ENCODE measurements at places on chromosomes 5 and 9.

DNA sequence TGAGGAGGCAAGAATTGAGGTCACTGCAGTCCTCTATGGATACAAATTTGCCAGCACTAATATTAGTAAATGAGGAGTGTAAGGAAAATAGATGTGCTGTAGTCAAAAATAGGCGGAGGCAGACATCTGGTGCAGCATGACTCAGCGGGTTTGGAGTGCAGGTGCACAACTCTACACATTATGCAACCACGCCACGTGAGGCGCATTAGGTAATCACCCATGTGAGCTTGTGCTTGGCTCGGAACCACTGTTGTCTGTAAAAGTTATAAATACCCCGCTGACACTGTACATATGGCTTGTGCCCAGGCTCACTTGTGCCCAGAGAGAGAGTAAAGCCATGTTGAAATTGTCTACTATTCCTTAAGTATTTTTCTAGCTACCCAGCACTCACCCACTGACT is 623.5 kb upstream of the NUDT12 start:
- DNase-seq = no peak

- no peak for DNase-seq
Observed at GRCh38 chr9:12759761-12760160, 15.1 kb upstream of the LURAP1L start.

GRCh38 chr9:120603591-120603990 is 23.6 kb upstream of the CDK5RAP2 start:
- DNase-seq = no peak

DNA sequence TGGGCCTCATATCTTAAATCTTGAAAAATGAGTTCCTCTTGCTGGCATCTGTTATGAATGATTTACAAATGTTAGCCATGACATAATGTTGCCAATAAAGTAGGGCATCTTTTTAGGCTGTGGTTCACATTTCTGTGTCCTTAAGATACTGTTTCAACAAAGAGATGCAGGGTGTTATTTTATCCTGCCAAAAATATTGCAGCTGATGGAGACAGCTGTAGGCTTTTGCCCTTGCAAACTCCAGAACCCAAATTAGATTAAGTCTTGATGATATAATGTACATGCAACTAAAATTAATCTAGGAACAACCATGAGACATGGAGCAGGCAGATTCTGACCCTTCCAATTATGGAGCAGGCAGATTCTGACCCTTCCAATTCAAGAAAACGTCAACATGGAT is 228.2 kb upstream of the GRIN3A start:
- no peak for DNase-seq

- DNase-seq = no peak
Observed at GRCh38 chr5:39433848-39434247, 9.1 kb upstream of the DAB2 start.

DNA sequence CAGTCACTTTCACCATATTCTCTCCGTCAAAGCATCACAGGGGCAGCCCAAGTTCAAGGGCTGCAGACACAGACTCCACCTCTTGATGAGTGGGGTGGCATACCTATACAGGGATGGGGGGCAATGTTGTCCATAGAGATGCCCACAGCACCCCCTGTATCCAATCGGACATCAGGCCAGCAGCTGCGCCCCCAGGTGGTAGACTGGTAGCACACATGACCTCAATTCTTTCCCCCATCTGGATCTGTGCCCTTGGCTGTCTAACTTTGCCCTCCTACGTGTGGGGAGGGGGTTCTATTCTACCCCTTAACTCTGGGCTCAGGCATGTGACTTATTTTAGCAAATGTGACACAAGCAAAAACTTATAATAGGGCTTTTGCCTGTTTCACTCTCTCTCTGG is 84.0 kb upstream of the SLC25A48 start:
- DNase-seq = no peak

DNA sequence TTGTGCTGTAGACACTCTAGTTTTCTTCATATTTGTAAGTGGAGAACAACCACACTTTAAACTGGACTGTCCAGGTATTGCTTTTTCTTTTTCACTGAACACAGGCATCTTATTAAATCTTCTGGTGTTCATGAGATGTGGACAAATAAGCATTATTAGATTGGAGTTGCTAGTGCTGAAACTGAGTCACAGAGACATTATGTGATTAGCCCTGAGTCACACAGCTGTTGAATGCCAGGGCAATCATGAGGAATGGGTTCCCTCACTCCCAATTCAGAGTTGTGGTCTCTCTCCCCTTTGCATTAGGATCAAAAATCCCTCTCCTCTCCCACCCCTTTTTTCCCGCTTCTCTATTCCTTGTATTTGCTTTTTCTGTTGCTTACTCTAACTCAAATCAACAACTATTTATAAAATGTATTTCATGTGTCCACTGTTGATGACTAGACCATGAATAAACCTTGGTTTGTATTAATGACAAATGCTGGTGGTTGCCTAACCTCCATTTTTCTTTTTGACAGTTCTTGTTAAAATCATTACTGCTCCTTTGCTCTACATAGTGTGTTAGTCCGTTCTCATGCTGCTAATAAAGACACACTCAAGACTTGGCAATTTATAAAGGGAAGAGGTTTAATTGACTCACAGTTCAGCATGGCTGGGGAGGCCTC is 738.2 kb downstream of the BRINP1 start:
- no peak for DNase-seq

DNA sequence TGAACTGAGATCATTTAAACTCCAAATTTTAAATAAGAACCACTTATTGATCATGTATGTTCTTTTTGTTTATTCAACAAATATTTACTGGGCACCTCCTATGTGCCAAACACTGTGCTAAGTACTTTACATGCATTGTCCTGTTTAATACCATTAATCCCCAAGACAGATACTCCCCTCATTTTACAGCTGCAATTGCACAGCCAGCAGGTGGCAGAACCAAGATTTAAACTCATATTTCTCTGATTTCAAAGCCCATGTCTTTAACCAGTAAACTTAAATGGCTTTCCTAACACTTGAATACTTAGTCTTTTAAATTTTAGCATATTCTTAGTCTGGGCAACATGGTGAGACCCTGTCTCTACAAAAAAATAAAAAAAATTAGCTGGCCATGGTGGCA is 43.4 kb upstream of the KIAA1958 start:
- DNase-seq = no peak

GRCh38 chr9:113911850-113912557 is 35.9 kb downstream of the ZNF618 start:
- DNase-seq = no peak

DNA sequence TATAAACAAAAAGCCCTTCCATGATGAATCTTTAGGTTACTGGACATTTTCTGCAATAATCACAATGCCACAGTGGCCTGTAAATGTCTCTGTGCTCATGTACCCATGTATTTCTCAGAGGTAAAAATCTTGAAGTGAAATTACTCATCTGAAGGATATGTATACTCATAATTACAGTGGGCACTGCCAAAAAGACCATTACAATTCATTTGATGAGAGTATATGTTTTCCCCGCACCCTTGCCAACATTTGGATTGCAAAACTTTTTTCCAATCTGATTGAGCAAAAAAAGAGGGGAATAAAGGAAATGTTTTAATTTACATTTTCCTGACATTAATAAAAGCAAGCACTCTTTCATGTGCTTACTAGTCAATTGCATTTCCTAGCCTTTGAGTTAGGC is 110.5 kb downstream of the EPB41L4A start:
- no peak for DNase-seq

DNA sequence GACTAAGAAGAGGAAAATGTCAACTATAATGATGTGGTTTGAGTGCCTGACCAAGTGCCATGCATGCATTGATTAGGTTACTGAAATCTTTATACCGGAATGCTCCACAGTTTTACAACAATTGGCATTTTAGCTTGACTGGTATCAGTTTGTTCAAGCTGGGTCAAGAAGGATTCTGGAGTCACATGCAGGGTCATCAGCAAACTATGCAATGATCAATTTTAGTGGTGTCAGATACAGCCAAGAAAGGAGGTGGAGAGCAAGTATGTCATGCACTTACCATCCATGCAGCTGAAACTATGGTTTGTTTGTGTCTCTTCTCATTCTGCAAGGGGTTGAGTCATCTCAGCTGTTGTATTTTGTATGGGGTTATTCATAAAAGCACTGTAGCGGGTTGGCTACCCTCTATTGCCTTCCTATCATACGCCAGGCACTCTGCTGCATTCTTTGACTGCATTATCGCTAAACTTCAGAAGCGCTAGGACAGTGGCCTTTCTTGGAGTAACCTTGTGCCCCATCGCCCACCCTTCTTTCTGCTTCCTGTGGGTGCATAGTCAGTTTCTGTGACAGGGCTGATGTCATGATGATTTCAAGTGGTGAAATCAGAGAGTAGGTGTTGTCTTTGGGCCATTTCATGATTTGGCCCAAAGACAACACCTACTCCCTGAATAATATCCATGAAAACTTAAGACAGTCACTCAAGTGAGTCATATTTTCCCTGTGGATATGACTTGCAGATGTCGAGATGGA is 145.4 kb downstream of the MTX3 start:
- no peak for DNase-seq

DNA sequence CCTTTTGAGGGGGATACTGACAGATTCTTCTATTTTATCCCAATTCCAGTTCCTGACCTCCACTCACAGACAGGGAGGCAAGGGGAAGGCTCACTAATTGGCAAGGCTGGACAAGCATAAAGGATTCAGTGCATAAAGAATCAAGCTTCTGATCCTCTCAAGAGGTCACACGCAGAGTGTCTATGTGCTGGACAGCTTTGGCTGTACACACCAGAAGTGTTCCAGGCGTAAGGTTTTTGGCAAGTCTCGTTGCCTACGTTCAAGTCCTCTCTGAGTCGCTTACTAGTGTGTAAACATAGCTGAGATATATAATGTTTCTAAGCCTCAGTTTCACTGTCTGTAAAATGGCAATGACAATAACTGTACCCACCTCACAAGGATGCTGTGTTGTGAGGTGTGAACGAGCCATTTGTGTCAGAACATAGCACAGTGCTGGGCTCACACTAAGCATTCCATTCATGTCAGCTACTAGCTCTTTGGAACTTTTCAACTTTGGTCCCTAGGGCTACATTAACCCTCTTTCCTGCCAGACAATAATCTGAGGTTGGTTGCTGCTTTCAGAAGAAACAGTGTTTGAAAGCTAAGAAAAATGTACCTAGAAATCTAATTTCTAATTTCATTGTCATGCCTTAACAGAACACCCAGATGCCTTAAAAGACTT is 52.1 kb downstream of the PALM2AKAP2 start:
- DNase-seq = no peak

DNA sequence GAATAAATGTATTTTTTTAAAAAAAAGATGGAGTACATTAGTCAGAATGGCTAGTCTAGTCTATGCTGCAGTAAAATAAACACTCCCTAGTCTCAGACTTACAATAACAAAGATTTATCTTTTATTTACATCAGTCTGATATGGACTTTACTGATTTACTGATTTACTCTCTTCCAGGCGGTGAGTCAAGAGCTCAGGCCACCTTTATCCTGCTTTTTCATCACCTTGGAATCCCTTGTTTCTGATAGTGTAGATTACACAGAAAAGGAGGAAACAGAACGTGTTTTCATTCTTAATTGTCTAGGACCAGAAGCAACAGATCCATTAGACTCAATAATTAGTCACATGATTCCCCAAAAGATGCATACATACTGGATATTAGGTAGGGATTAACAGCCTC is 290.1 kb upstream of the TRPC7 start:
- DNase-seq = no peak

DNA sequence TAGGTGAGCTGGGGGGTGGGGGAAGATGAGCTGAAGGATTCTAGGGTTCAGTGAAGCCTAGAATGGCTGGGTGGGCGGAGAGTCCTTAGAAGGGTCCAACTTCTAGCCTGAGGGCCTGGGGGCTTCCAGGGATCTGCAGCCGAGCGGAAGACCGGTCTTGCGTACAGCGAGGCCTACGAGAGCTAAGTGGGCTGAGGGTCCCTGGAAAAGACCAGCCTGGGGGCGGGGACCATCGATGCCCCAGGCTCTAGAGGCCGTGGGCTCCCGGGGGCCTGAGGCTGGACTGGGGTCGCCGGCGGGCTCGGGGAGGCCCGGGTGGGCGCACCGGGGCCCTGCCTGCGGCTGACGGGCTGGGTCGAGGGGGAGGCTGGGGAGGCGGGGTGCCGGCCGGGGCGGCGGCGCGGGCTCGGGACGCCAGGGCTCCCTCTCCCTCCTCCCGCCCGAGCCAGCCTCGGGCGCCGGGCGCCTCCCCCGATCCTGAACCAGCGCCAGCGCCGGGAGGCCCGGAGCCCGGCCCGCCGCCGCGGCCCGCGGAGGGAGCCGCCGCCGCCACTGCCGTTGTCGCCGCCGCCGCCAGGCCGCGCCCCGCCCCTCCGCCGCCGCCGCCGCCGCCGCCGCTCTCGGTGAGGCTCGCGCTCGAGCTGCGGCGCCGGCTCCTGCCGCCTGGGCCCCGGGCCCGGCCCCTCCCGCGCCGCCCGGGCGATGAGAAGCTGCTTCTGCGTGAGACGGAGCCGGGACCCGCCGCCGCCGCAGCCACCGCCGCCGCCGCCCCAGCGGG is at the start of gene MVB12B:
Gene MVB12B, plus strand, starts transcription at position 602 of the 778 bp plus-strand sequence. Its CDS starts 101 bp downstream, at position 703.
- DNase-seq = no peak

GRCh38 chr5:176424181-176424580 is 7.8 kb upstream of the CLTB start:
- DNase-seq = no peak

DNA sequence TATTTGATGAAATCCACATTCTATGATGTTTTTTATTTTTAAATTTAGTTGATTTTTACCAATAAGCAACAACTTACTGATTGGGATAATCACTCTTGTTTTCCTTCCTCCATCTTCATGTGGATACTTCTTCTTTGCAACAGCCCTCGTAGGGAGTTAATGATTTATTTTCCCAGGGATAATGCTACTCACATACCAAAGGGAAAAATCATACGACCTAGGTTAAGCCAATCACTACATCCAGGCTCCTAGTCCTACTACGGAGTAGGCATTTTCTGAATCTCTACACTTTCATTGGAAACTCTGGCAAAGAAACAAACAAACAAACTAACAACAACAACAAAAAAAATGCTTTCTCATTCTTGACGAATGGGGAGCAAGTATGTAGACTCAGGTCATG is 663.4 kb downstream of the PTPRD start:
- no peak for DNase-seq

DNA sequence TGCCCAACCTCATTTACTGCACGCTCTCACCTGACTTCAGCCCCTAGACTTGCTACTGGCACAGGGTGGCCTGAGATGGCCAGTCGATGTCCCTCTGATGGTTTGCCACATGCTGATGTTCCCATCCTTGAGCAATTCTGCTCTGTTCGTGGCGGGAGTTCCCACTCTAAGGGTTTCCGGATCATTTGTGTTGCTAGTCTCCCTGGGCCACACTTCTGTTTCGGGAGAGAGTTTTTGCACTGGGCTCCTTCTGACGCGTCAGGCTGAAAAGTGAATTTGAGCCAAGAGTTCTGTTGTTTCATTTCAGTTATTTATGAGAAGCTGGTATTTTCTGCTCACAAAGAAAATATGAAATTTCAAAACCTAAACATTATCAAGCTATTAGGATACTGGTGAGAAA is 597.7 kb downstream of the BNC2 start:
- no peak for DNase-seq

DNA sequence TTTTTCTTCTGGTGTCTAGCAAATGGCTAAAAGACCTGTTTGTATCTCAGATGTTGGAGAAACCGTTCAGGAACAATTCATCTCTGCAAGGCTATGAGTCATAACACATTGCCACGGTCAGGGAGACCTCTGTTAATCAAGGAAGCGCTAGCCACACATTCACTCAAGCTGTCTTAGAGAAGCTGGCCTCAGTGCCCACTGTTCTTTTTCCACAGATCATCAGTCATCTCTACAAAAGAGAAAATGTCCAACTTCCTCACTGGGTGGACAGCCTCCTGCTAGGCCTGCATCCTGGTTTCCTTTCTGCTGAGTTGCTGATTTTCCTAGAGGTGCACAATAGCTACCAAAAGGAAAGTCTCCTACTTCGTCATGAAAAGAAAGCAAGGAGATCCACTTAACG is 360.5 kb downstream of the BNC2 start:
- no peak for DNase-seq

GRCh38 chr5:87313216-87313615 is 45.5 kb downstream of the RASA1 start:
- no peak for DNase-seq
